ENCODE measurements at places on chromosomes 6 and 20. TPM values are rescaled to one million over a fixed set of nuclear protein-coding genes. Genes with fewer than 3 reads are reported as not detected.

EDN1 gene
- 3.8 TPM for total RNA-seq

SOX4 gene
- total RNA-seq, result 272 TPM

NANP gene
- total RNA-seq, result 6.6 TPM

VEGFA gene
- total RNA-seq, result 44.1 TPM

C6orf141 gene
- total RNA-seq, result 1.3 TPM

SLC22A1 gene
- 0.31 TPM for total RNA-seq

SPDEF gene
- total RNA-seq, result not detected

HECA gene
- total RNA-seq, result 41.6 TPM

ERGIC3 gene
- 186 TPM for total RNA-seq

SMOC2 gene
- total RNA-seq, result 1.3 TPM

SLCO4A1 gene
- total RNA-seq, result 2.5 TPM

REV3L gene
- total RNA-seq, result 115 TPM

CRISP3 gene
- total RNA-seq, result not detected

PAX1 gene
- total RNA-seq, result not detected

PXT1 gene
- total RNA-seq, result not detected

AGPAT4 gene
- 173 TPM for total RNA-seq

ANKRD60 gene
- not detected for total RNA-seq

AVP gene
- not detected for total RNA-seq

FARS2 gene
- 25.0 TPM for total RNA-seq

PHACTR3 gene
- total RNA-seq, result 64.8 TPM

ADISSP gene
- 16.9 TPM for total RNA-seq

Data from parietal lobe (tissue), 2 donors.